ENCODE measurements at places on chromosomes 7 and 10.
A peak's percentile ranks its signal among the peaks of the same experiment; 100 is the strongest.

DNA sequence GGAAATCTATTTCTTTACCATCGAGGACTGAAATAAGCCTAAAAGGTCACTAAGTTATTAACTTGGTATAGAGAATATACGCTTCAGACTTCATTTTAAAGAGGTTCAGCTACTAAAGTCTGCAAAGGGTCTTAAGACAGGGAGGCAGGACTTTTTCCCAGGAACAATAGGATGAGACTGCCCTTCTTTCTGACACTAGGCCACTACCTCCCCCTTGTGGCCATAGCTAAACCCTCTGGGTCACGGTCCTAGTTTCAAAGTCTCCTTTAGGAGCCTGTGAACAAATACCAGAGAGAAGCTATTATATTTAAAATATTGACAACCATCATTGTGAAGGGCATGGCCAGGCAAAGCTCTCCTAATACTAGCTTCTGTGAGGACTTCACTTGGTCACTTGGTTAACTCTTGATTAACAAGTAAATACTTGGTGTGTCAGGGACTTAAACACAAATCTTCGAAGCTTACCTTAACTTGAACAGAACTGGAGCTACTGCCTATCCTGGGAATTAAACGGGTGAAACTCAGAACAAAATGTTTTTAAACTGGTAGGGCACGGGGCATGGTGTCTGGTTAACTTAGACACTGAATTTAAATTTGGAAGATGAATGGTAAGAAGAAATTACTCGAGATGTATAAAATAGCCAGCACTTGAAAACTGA is 75.6 kb downstream of the CCDC6 start:
- DNase-seq, result peak; percentile 8

GRCh38 chr7:132228240-132228639 is 348.0 kb downstream of the PLXNA4 start:
- no peak for DNase-seq

GRCh38 chr7:107615910-107616680 is 36.0 kb downstream of the BCAP29 start:
- DNase-seq, result no peak

DNA sequence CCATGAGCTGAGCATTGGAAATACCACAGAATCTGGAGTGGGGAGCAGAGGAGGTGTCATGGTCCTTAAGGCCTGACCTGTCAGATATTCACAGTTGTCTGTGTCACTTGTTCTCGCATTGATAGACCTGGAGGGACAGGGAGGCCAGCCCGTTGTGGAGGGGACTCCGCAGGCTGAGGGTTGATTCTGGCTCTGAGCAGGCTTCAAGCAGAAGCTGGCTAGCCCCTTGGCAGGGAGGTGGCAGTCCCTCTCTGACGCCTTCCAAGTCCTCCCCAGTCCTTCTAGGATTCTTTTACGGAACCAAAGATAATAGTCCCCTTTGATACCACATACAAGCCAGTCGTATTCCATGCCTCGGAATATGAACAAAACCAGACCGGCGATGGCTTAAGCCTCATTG is 65.4 kb downstream of the GRK5 start:
- no peak for DNase-seq

DNA sequence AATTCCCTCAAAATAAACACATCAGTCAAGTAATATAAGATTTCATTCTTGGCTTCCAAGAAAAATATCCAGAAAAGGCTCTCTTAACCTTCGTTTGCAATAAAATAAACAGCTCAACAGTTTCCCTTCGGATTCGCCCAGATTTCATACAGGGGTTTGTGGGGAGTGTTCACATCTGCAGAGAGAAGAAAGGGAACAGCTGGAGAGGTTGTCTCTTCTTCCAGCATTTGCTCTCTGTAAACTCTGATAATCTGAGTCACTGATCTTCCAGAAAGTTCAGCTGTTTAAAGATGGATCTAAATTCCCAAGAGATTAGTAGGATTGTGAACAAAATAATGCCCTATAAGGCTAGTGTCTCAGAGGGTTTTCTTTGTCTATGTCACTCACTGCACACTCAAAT is 277.9 kb downstream of the HPSE2 start:
- no peak for DNase-seq

DNA sequence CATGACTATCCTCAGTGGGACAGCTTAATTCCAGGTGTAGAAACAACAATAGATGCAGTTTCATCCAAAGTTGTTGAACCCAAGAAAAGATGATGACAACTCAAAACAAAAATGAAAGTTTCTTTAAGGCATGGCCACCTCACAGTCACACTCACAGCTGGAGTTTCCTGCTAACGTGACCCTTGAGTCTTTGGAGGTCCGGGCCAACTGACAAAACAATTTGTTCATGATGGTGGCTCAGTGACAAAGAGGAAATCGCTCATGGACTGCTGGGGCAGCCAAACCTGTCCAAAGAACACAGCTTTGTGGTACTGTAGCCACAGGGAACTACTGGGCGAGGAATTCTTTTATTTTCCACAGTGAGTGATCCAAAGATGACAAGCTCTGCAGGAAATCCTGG is 96.0 kb upstream of the JCAD start:
- no peak for DNase-seq

GRCh38 chr10:87715552-87716347 is 56.1 kb downstream of the PAPSS2 start:
- DNase-seq, result no peak

DNA sequence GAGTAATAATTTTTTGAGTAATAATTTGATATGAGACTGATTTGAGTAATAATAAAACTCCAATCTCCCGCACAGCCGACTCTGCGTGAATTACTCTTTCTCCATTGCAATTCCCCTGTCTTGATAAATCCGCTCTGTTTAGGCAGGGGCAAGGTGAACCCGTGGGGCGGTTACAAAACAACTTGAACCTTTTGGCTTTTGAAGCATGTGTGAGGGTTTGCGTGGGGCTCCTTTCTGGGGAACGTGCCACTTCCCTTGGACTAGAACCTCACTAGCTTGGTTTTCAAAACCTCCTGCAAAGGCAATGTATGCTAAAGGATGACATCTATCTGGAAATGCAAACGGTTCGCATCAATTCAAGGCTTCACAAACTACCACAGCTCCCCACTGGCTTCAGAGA is 1.5 kb downstream of the CRPPA start:
- DNase-seq, result no peak

DNA sequence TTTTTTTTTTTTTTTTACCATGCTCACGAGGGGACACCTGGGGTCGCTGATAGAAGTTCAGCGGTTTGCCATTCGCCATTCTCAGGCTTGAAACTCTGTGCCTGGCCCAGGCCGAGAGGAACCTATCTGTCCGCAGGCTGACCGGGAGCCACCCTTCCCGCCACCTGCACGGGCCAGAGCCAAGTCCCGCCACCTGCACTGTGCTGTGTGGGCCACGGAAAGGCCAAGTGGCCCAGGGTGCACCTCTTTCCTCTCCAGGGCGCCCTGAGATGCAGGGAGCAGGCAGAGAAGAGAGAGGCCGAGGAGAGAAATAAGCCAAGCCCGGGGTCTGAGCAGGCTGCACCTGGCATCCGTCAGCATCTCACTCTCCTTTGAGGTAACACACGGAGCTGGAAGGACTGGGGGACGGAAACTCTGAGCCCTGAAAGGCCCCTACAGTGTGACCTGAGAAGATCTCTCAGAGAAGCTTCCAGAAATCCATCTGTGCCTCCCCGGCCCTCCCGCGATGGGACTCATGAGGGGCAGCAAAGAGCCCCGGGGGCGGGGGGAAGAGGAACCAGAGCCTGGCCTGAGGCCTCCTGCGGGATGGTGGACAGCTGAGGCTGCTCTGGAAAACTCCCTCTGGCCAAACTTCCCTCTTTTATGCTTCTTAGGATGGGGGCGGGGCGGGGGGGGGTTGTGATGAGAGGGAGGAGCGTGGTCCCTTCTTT is 46.6 kb downstream of the PRKAG2 start:
- no peak for DNase-seq

DNA sequence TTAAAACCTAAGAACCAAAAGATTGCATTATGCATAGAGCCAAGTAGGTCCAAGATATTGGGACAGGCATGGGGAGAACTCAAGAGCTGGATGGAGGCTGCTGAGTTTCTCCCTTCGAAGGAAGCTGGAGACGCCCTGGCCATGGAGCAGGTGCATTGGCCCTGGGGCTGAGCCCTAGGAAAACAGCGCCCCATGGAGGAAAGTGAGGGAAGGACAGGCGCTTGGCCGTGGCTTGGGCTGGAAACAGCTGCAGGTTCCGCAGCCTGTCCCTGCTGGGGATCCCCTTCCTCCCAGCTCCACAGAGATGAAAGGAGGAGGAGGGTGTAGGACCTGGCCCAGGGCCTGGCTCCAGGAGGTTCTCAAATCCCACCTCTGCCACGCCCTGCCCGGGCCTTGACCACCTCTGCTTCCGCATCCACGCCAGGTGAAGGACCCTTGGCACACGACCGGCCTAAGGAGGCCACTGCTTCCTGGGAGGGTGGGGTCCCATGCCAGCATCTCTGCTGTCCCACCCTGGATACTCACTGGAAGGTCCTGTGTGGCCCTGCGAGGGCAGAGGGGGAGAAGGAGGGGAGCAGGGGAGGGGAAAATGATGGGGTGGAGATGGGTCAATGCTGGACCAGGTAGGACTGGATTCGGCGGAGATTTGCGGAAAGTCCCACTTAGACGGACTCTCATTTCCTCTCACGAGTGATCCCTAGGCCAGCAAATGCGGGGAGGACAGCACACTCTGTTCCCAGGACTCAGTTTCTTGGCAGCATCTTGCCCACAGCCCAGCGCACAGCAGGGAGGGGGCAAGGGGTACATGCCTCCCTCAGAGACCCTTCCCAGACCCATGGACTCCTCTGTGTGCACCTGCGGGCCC is 258.6 kb upstream of the TCERG1L start:
- DNase-seq, result no peak

DNA sequence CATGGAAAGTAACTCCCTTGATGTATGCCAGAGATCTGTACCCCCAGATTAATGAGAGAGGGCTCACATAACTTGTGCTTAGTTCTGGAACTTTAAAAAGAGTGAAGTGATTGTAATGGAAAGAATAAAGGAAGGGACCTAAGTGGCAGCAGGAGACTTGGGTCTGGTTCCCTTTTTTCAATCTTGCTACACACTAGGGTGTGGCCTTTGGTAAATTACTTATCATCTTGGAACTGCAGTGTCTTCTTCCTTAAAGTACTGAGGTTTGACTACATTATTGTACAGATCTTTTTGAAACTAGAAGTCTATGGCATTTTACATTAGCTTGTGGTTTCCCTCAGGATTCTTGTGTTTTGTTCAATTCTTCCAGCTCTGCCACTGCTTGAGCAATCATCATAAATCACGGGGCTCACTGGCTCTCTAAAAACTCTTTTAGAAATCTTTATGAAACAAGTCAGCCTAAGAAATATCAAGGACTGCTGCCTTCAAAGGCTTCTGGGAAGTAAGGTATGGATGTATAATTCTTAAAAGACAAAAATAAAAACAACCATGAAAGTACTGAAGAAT is 22.5 kb upstream of the CHRM2 start:
- peak; percentile 32 for DNase-seq

DNA sequence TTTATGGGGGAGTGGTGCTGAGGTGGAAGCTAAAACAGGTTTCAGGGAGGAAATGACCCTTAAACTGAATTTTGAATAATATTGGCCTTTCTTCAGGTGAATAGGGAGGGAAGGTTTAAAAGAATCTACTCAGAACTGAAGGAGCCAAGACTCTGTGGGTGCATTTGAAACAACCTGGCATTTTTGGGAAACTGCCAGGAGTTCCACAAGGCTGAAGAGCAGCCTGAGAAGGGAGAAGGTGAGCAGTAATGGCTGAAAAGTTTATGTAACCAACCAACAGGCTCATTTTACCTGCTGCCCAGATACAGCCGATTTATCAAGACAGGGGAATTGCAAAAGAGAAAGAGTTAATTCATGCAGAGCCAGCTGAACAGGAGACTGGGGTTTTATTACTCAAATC is 4.0 kb upstream of the PANK1 start:
- DNase-seq, result no peak

DNA sequence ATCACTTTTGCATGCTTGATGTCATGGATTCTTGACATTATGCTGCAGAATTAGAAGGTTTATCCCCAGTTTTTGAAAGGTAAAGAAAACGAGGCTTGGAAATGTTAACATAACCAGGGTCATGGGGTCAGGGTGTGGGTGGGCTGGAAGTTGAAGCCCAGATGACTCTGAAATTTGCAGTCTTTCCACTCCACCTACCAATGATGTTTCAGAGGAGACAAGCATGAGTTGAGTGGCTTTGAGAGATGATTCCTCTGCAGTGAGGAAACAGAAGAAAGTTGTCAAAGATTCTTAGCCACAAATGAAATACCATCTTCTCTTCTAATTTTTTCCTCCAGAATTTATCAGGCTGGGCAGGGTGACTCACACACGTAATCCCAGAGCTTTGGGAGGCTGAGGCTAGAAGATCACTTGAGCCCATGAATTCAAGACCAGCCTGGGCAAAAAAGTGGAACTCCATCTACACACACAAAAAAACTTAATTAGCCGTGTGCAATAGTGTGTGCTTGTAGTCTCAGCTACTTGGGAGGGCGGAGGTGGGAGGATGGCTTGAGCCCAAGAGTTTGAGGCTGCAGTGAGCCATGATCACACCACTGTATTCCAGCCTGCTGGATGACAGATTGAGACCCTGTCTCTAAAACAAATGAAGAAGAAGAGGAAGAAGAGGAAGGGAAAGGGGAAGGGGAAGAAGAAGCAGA is 239.1 kb upstream of the AUTS2 start:
- no peak for DNase-seq

DNA sequence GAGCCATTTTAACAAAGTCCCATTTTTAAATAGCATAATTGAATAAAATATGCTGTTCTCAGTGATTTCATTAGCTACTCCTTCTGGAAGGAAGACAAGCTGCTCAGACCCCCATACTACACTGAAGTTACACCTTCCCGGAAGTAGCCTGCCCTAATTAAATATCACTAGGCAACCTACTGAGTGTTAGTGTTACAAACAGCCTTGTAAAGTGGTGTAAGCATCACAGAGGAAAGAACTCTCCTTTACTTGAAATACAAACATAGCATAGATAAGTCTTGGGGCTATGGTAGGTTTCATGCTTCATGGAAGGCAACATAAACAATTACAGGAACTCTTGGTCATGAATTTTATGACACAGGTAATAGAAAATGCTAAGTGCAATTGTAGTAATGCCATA is 43.4 kb upstream of the PTN start:
- DNase-seq, result no peak

GRCh38 chr10:68826764-68827591 is at the start of gene STOX1:
TSS of gene STOX1 (plus strand) at chr10:68827531. CDS start at chr10:68827624, 93 bp downstream.
- DNase-seq, result peak; percentile 0

DNA sequence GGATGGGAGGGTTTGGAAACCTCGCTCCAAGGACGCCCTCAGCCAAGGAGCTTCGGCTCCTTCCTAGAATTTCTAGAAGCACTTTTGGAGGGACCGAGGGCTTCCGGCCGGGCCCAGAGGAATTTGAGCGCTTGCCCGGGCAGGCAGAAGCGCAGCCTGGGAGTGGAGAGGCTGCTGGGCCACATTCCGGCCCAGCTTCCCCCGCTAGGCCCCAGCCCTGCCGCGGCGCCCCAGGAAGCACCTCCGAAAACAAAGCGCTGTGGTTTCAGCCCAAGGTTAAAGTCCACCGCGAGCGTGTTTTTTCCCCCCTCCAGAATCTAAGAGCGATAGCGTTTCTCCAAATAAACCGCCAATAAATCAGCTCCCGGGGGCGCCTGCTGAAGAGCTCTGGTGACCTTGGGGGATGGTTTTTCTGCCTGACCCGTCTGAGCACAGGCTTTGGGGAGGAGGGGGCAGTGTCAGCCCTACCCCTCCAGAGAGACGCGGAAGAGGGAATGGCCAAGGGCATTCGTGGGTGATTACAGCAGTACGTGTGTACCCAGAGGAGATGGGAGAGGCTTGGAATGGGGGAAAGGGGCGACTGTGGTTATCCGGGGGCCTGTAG is 5.7 kb upstream of the TNRC18 start:
- DNase-seq, result no peak
